ENCODE measurements at places on chromosomes 2 and 18.

DNA sequence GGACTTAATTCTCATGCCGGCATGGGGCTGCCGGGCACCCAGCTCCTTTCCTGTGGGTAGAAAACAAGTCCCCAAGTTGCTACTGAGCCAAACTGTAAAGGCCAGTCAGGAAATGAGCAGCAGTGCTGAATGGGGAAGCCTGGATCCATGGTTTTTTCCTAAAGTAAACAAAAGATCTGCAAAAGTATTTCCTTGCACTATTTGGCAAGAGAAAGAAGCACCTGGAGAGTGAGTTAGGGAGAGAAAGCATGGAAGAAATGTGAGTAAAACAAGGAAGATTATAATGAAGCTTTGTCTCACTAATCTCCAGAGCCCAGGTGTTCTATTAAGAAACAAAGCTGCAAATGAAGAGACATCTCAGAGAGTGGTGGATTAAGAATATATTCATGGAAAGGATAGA lies 117.6 kb downstream of the METTL8 start:
- DNase-seq: no peak

DNA sequence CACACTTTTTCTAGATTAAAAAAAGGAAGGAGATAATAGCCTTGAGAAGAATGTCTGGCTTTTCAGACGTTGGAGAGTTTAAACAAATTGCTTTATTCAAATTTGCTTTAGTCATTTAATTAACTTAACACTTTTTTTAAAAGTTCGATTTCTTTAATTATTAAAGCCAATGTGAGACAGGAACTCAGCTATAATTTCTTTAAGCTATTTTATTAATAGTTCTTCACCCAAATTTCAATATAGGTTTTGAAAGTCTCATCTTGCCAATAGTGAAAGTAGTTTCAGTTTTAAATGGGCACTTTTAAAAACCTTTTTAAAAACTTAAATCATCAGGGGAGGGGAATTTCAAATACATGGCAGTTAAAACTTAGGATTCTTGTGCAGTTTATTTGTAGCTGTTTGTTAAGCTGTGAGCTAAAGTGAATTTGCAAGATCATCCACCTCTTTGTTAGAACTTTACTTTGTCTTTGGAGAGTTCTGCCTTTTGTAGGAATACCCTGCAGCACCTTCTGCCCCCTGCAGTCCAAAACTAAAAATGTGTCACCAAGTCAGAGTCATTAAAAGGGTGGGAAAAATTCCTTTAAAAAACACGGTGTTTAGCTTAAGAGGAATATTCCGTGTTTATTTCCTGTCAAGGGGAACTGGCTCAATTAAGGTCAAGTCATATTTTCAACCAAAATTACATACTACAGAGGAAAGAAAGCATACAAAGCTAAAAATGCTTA lies 4.6 kb downstream of the TGIF1 start:
- no peak for DNase-seq

GRCh38 chr18:9824474-9824832 lies 61.3 kb upstream of the TXNDC2 start:
- no peak for DNase-seq

DNA sequence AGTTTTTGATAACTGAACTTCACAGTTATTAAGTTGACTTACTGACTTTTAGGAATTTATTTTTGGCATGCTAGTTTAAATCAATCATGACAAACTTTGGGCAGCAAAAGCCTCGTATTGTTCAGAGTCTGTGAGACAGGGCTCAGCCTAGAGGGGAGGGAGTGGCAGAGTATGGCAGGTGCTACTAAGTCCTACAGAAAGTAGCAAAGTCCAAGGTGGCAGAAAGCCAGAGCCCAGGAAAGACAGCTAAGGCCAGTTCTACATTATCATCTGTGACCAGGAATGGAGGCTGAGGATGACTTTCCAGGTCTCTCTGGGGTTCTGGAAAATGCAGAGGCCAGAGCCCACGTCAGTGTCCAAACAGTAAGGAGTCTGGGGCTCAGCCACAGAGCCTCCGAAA lies 34.2 kb downstream of the CHST10 start:
- DNase-seq: no peak

- no peak for DNase-seq
These were observed 51.8 kb downstream of the LDLRAD4 start for GRCh38 chr18:13270279-13270855.

DNA sequence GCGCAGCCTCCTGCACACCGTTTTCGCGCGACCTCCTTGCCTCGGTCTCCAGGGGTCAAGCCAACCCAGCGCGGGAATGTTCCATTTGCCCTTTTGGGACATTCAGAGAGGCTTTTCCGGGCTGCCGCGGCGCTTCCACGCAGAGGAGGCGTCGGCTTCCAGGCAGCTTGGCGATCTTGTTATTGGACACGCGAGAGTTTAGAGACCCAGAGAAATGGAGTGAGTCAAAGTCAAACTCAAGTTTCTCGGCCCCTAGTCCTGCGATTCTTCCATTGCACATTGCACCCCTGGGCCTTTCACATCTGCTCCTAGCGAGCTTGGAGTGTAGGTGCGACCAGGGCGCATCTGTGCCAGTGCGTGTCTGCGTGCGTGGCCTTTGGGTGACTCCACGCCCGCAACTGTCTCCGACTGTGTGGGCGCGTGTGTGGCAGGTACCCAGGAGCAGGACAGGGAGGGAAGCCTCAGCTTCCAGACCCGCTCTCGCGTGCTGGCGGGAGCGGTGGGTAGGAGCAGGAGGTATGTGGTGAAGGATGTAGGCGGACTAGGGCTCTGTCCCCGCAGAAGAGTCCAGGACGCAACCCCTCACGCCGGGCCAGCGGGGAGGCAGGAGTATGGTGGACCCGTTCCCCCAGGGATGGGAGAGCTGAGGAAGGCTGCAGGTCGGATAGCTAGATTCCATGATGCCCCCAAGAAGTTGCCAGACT lies 13.5 kb downstream of the SIX3 start:
- DNase-seq: no peak

GRCh38 chr18:63992751-63993150 lies 22.9 kb downstream of the SERPINB8 start:
- DNase-seq: no peak

DNA sequence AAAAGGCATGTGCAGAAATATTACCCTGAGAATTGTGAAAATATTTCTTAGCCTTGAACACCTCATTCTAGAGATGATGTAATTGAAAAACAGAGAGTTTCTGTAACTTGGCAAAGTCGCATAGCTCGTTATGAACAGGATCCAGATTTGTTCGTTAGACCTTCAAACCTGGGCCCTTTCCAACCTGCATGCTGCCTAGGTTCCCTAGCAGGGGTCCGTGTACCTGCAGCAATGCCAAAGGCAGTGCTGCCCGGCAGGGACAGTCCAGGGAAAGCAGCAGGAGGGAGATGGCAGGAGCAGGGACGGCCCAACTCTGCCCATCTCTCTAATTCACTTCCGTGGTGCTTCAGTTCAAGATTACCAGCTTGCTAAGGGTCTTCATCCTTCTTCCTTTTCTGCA lies 12.0 kb downstream of the PIEZO2 start:
- DNase-seq: no peak

DNA sequence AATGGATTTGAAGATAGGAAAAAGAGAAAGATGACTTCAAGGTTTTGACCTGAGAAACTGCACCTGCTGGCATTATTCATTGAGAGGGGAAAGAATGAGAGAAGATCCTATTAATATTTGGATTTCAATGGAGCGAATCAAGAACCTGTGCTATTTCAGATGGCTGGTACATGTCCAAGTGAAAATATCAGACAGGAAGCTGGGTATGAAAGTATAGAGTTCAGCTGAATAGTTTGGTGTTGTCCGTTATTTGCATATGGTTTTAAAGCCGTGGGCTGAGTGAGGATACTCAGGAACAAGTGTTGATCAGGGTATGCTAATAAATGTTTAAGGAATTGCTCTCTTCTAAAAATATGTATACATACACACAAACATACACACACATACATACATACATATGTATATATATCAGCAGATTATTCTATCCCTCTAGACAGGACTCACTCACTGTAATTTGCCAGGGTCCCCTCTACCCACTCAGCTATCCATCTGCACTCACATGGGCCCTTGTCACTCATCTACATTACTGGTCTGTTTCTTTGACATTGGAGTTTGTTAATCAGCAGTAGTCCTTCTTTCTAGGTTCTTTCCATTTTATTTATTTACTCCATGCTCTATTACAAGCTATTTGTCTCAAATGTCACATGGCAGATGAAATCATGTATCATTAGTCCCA lies 33.9 kb upstream of the IKZF2 start:
- no peak for DNase-seq

- DNase-seq: no peak
These were observed 29.4 kb upstream of the SNED1 start for GRCh38 chr2:240968731-240969624.

GRCh38 chr2:154978710-154979109 lies 280.2 kb downstream of the KCNJ3 start:
- DNase-seq: no peak

- no peak for DNase-seq
These were observed 505.1 kb downstream of the CNTNAP5 start for GRCh38 chr2:124530203-124530602.

GRCh38 chr18:62944454-62944853 lies 229.1 kb downstream of the PHLPP1 start:
- DNase-seq: no peak

DNA sequence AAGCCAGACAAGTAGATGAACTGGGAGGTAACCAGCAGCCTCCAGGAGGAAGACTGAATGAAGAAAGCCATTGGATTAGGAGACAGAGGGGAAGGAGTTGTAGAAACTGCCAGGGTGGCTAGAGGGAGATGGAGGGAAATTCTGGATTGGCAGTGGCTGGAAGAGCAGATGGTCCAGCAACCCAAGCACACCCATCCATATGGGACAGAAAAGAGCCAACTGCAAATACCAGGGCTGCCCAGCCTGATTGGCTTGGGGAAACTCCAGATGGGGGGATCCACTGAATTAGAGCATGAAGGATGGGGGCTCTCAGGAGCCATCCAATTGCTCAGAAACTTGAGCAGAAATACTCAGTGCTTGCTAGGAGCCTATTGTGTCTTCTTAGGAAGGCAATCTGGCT lies 173.5 kb upstream of the EPB41L3 start:
- no peak for DNase-seq

DNA sequence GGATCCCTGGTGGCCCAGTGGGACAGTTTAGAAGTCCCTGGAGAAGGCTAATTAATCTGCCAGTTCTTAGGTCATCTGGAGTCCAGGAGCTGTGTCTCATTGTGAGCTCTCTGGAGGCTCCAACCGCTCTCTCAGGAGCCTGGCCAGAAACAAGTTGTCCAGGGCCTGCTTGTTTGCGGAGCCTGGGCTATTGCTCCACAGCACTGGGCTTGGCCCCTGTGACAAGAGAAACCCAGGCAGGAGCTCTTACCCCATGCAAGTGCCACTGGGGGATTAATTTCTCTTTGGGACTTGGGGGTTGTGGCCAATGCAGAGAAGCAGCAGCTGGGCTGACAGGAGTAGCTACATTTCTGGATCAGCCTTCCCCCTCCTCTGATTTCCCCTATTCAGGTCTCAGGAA lies 24.5 kb upstream of the TNP1 start:
- no peak for DNase-seq

GRCh38 chr2:186907897-186908296 lies 58.9 kb upstream of the ZSWIM2 start:
- no peak for DNase-seq

DNA sequence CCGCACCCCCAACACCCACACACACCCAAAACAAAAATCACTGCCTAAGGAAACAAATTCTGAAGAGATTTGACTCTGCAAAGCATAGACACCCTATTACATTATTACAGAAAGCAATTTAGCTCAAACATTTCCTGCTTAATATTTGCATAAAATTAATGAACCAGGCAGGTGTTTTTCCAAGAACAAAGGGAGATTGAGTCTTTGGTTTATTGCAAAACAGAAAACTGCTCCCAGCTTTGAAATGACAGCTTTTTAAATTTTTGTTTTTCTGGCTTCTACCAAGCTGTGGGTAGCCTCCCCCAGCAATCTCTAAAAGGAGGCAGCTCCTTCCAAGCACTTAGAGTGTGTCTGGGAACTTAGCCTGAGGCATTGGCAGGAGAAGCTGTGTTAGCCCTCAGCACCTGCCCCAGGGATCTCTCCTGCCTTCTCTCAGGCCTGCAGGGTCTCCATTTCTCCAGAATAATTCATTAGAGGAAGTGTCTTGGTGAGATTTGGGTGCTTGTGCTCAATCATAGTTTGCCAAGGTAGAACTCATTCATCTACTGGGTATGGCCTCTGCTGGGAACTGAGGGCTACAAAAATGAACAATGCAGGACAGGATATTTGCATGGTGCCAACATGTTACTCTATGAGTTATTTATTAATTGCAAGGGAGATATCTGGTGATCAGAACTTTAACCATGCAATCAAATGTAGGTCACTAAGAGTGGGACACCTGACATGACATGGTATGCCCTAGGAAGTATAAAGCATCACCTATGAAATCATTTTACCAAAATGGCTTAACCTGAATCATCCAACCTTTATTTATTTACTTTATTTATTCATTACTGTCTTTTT lies 58.7 kb downstream of the B3GNT2 start:
- DNase-seq: no peak

DNA sequence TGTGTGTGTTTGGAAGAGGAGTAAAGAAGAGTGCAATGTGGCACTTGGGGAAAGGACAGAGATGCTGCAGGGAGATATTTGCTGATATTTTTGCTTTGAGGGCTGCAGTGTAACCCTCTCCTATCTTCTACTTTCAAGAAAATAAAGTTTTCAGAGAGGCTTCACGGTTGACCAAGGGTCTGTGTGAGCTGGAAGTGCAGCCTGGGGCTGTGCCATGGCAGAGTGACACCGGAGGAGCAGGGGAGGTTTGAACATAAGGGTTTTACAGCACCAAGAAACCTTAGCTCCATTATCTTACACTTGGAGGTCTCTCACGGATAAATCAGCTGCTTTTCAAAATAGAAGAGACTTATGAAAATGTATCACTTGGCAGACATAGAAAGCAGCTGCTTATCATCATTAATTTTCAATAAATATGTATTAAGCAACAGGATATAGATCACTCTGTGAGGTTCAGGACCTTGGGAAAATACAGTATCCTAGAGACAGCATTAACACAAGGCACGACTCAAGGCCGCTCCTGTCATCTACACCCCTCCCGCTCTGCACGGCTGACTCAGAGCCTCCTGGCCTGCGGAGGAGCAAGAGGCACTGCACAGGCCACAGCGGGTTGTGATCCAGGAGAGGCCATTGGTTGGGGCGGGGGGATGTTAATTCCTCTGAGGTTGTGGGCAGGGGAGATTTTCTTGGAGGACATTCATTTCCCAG lies 127.8 kb downstream of the COPS8 start:
- DNase-seq: no peak

- no peak for DNase-seq
These were observed 387.8 kb downstream of the ZNF521 start for GRCh38 chr18:24964216-24964615.

DNA sequence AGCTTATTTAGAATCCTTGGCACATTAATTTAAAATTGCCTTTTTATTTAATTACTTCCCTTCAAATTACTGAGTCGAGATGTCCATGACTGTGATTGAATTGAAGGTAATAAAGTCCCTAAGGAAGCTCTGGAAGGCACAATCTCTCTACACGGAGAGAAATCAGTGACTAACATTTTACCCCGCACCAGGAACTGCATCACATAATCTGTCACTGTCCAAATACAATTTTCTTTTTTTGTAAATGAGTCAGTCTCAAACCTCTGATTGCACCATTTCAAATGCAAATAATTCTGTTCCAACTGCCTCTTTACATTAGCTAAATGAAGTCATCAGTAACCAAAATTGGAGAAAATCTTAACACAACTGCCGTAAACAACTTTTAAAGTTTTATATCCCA lies 311.9 kb downstream of the CCDC178 start:
- DNase-seq: no peak

All from NCI-H1092 (cell line).